WTC11 (cell line): ENCODE measurements at places on chromosomes 5 and 9.

DNA sequence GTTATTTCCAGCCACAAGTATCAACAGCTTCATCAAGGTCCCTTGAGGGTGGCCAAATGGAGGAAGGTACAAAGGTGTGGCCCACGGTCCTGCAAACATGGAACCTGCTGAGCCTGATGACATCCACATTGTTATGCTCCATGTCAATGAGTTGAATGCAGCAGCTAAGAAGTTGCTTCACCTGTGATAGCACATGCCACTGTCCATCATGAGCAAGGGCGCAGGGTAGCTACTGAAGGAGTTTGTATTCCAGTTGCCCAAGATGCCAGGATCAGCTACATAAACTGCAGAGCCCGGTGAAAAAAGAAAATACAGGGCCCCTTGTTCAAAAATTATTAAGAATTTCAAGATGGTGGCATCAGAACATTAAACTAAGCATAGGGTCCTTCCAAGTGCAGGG, 24.2 kb downstream of the LSM11 start:
- DNase-seq: no peak

DNA sequence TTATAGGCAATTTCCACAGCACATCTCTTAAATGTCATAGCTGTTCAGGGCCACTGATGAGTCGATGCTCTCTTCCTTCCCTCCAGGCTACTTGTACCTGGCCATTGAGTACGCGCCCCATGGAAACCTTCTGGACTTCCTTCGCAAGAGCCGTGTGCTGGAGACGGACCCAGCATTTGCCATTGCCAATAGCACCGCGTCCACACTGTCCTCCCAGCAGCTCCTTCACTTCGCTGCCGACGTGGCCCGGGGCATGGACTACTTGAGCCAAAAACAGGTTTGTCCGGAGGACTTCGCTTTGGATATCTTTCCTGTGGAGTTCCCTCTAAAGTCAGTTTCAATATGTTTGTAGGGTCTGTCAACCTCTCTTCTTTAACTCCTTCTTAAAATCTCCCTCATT, 84.3 kb downstream of the EQTN start:
- no peak for DNase-seq

DNA sequence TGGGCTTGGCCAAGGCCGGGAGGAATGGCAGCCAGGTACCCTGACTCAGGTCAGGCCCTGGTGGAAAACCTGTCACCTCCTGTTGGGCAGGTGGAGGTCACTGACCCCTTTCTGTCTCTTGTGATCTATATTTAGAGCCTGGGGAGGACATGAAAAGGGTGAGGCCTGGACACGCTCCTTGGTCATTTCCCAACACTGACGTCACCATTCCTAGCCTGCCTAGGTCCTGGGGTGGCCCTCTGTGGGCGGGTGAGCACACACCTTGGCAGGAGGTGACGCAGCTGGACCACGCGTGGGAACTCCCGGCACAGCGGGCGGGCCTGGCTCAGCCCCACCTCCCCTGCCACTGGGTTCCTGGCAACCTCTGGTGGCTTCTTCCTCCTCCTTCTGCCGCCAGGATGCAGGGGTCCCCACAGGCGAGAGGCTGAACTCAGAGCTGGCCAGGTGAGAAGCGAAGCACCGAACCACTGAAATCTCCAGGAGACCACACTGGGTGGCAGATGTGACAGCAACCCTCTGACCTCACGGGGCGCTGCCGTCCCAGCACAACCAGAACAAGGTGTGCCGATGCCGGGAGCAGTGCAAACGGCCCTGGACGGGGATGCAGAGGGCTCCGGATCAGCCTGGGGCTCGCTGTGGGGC, 6.4 kb upstream of the RALGDS start:
- DNase-seq: no peak

DNA sequence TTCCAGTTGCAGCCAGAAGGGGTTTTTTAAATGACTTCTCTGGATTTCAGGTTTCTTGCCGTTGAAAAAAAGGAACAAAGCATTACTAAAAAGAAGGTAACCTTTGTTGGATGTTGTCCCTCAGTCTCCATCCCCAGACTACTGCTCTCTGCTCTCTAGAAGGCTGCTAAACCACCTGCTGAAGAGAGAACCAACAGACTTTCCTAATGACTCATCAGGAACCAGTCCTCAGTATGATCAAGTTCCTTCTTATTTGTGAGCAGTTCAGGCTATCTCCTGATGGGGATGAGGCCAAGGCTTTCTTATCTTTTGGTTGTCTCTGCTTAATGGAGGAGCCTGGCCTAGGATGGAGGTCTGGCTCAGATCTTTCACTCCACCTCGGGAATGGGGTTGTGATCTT, 4.1 kb downstream of the KIF4B start:
- no peak for DNase-seq

DNA sequence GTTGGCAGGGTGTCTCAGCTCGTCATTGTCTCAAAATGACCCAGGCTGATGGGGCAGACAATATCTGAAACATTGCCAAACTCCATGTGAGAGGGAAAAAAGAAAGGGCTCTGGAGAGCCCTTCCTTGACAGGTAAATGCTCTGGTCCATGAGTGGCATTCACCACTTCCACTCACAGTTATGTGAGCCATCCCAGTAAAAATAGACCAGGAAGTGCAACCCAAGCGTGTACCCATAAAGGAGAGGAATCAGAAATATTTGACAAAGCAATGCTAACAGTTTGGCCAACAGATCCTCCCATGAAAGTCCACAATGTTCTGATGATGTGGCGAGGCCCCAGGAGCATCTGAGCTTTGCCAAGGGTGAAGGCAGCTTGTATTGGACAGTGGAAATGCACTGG, 49.4 kb downstream of the ASTN2 start:
- no peak for DNase-seq
